Fibroblast of the aortic adventitia (primary cell): ENCODE measurements at places on chromosomes 6 and 20. TPM values are rescaled to one million over a fixed set of nuclear protein-coding genes. Genes with fewer than 3 reads are reported as not detected.

GRCh38 chr6:82437701-82438100 is 74.1 kb downstream of the TPBG start:
- DNase-seq, result no peak

GRCh38 chr20:63177134-63177784 is 38.7 kb downstream of the YTHDF1 start:
- no peak for DNase-seq

GRCh38 chr6:42278131-42278853 is 60.6 kb upstream of the MRPS10 start:
- DNase-seq, result no peak

GRCh38 chr6:166419717-166420116 is 37.0 kb upstream of the MPC1 start:
- no peak for DNase-seq

- no peak for DNase-seq
Observed at GRCh38 chr6:157964100-157964499, 17.6 kb upstream of the SYNJ2 start.

B3GAT2 gene
- total RNA-seq, result not detected in 2 replicates

TSPO2 gene
- total RNA-seq, result not detected in 2 replicates

TMEM244 gene
- total RNA-seq, result 0.45 TPM in 1 of 2 replicates, not detected in the other
